BJ (cell line): ENCODE measurements at places on chromosomes 12 and 14. TPM values are rescaled to one million over a fixed set of nuclear protein-coding genes. Genes with fewer than 3 reads are reported as not detected.

Gene KHNYN
- 18.9 and 19.7 TPM in 2 replicates for polyA plus RNA-seq

Gene PLBD1
- polyA plus RNA-seq = 0.38 and 0.51 TPM in 2 replicates

Gene MAGOHB
- 10.0 and 24.6 TPM in 2 replicates for polyA plus RNA-seq

Gene COPS7A
- polyA plus RNA-seq = 128 and 200 TPM in 2 replicates

Gene CLEC1A
- 0.80 TPM in 2 replicates for polyA plus RNA-seq

Gene MLF2
- polyA plus RNA-seq = 287 and 345 TPM in 2 replicates

DNA sequence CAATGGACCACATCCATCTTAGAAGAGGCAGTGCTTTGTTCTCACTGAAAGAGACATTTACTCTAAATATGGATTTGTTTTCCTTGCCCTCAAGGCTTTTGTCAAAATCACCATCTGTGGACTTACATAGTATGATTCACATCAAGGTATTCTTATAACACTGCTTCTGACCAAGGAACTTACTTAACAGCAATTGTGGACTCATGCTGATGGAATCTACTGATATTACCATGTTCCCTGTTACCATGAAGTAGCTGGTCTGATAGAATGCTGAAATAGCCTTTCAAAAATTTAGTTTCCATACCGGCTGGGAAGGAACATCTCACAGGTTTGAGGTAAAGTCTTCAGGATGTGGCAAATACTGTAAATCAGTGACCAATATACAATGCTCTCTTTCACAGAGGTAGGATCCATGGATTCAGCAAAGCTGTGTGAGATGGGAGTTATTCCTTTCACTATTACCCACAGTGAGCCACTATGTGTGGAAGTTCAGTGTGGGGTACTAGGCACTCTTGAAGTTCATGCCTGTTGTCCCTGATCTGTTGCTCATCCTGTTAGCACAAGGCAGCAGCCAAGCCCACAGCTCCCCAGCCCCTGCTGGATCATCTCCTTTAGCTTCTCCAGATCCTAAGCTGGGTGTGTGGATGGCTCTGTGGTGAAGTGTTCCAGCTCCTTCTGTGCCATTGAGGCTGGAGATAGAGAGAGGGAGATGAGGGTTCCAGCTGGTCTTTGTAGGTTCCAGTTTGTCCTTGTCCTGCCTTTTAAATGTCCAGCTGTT lies 126.4 kb downstream of the ATP23 start:
- DNase-seq = peak; percentile 87

DNA sequence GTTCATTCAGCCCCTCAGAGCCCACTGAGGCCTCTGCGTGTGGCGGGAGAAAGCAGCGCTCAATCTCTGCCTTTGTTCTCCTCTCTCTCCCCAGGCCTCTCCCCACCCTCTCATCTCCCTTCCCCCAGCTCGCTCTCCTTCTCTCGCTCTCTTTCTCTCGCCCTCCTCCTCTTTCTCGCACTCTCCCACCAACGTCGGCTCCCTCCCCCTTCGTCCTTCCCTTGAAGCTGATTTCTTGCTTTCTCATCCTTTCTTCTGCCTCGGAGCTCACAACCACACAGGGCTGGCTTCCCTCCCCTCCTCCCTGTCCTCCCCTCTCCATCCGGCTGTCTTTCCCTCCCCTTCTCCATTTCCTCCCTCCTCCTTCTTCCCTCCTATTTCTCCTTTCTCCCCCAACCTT lies 96.4 kb downstream of the LRRC74A start:
- no peak for DNase-seq

DNA sequence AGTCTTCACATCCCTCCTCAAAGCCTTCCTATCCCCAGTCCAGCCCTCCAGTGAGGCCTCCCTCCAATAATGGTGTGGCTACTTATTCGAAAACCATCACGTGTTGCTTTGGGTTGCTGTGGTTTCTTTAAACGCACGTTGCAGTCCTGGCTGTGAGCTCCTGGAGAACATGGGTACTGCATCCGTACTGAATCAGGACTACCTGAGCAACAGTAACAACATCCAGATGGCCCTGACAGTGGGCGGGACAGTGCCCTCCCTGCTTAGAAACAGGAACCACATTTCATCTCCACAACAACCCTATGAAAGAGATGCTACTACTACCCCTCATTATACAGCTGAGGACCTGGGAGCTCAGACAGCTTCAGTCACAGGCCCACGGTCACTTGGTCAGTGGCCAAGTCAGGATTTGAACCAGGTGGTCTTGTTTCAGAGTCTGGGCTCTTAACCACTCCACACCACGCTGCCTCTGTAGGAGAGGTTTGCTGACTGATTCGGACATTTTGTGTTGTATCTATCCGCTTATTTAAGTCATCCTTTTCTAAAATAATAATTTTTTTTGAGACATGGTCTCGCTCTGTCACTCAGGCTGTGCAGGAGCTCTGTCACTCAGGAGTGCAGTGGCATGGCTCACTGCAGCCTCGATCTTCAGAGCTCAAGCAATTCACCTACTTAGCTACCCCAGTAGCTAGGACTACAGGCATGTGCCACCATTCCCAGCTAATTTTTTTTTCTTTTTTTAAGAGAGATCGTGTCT lies 104.8 kb downstream of the DPF3 start:
- no peak for DNase-seq

DNA sequence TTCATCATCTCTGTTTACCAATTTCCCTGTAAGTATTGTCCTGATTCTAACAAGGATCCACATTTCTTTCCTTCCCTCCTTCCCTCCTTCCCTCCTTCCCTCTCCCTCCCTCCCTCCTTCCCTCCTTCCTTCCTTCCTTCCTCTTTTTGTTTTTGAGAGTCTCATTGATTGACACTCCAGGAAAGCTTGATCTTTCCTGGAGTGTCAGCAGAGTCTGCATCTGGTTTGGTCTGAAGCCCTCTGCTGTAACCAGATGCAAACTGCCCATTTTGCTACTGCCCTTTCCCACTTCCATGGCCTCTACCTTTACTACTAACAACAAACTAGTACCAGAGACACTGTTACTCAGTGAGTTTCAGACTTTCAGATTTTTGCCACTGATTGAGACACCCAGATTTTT lies 14.4 kb upstream of the OR6C65 start:
- DNase-seq = no peak

GRCh38 chr14:101982621-101983020 lies 18.2 kb downstream of the DYNC1H1 start:
- DNase-seq = no peak

GRCh38 chr12:66111605-66112004 lies 18.9 kb downstream of the LLPH start:
- peak; percentile 37 for DNase-seq

DNA sequence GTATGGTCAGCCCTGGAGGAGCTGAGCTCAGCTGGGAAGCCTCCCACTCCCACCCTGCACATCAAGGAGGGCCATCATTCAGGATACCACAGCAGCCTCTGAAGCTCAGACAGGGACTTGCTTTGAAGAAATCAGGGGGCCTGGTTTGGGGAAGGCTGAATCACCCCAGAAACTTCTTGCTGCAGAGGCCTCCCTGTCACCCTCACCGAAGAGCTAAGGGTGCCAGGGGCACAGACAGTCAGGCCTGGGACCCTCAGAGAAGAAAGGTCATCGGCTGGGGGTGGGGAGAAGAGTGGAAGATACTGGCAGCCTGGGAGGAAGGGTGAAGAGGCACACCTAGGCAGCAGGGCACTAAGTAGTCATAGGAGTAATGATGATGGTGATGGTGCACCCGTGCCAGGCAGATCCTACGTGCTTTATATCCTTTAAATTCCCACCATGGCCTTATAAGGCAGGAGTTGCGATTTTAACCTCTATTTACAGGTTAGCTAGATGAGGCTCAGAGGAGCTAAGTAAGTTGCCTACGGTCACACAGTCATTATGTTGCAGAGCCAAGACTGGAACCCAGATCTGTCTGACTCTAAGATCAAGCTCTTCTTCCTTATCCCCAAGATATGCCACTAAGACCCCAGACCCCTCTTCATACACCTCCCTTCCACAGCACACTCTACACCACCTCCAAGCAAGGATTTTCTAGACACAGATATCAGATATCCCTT lies 28.5 kb upstream of the PNMA1 start:
- no peak for DNase-seq

DNA sequence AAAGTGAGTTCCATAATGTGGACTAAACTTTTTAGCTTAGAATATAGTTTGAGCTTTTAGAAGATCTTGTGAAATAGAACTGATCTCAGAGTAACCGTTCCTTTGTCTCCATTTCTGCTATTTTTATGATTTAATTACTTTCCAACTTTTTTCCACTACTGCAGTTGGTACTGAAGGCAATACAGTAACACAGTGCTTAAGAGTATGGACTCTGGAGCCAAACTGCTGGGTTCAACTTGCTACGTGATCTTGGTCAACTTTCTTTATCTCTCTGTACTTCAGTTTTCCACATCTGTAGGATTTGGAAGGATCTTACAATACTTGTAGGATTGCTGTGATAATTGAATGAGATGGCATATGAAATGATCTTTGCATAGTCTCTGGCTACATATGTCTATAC lies 40.9 kb downstream of the ATXN7L3B start:
- DNase-seq = no peak

DNA sequence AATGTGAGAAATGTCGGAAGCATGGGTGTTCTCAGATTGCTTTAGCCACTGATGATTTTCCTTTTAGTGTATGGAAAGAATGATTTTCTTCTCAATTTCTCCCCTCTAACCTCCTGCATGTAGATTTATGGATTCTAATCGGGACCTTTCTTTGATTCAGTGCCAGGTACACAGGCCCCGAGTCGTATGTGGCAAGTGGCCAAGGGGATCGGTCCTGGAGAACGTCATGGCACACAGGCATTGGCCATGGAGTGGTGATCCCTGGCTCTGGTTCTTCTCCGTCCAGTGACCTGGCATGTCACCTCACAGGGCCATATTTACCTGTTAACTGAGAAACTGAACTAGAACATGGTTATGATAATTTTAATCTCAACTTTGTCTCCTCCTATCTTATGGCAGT lies 58.1 kb downstream of the ETV6 start:
- DNase-seq = no peak

DNA sequence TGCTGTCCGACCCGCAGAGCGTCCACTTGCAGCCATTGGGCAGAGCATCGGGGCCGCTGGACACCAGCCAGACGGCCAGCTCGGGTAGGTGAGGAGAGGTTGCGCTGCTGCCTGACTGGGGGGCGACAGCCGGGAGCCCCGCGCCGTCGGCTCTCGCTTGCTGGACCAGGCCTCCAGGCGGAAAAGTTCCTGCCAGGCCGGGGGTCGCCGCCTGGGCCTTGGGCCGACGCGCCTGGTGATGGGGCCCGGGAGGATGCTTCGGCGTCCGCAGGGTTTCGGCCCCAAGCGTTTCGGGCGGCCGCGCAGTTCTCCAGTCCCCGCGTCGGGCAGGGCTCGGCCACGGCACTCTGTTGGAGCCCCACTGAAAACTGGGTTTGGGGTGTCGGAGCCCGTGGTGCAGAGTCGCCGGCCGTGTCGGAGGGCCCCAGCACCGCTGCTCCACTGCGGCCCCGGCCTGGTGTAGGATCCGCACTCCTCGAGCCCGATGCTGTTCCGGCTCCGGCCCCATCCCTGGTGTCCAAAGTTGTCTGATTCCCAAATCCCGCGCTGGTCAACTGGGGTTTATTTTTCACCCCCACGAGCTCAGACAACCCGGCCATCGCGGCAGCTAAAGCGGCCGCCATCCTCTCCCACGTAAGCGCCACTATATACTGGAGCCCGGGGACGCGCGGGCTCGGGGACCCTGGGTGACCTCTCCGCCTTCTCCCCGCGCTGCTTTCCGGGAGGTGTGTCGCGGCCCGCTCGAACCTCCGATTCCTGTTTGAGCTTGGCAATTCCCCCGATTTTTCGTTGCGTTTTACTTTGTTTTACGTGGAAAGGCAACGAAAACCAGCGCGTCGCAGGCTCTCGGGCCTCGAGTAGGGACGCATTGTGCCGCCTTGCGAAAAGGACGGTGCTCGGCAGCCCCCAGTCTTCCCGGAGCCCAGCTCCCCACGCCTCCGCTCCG lies 872 bp downstream of the VSX2 start:
- no peak for DNase-seq
